ENCODE measurements at places on chromosomes 16 and 17. TPM values are rescaled to one million over a fixed set of nuclear protein-coding genes. Genes with fewer than 3 reads are reported as not detected.

Gene ADAD2
- total RNA-seq, result not detected

Gene DYNLRB2
- not detected for total RNA-seq

Gene SDR42E2
- total RNA-seq, result not detected

Gene PRR29
- total RNA-seq, result not detected

Gene ATPAF2
- total RNA-seq, result 20.2 TPM

Gene SLC16A13
- total RNA-seq, result 35.4 TPM

Gene SLC5A2
- total RNA-seq, result not detected

Gene CA4
- total RNA-seq, result not detected

Gene KRT33A
- total RNA-seq, result not detected

Gene JPH3
- not detected for total RNA-seq

Gene CCL8
- not detected for total RNA-seq

Gene CCL1
- total RNA-seq, result not detected

Gene GP1BA
- not detected for total RNA-seq

Gene CYBA
- 22.8 TPM for total RNA-seq

Gene ENGASE
- 34.9 TPM for total RNA-seq

Gene TNS4
- total RNA-seq, result not detected

Gene CACNG1
- not detected for total RNA-seq

Gene IGFALS
- 91.3 TPM for total RNA-seq

Gene PRSS53
- 2.3 TPM for total RNA-seq

Gene MPP2
- total RNA-seq, result not detected

Gene HOXB1
- not detected for total RNA-seq

Gene CX3CL1
- total RNA-seq, result 11.7 TPM

Gene KRTAP9-6
- total RNA-seq, result not detected

Gene CCDC92B
- not detected for total RNA-seq

Gene CCT6B
- total RNA-seq, result 2.0 TPM

Gene NT5C
- 11.7 TPM for total RNA-seq

Gene SCARF1
- 8.1 TPM for total RNA-seq

Gene HOXB6
- total RNA-seq, result 0.18 TPM

Gene CACNG5
- total RNA-seq, result not detected

Gene PITPNM3
- total RNA-seq, result 0.91 TPM

Gene MIF4GD
- total RNA-seq, result 18.0 TPM

Gene DNAI2
- total RNA-seq, result not detected

Gene NPIPA2
- 2.2 TPM for total RNA-seq

Gene NOG
- not detected for total RNA-seq

Gene ACSM2A
- total RNA-seq, result 470 TPM

Gene CLEC10A
- 2.2 TPM for total RNA-seq

Gene PYY
- not detected for total RNA-seq

Gene DNAH17
- total RNA-seq, result not detected

Gene FOXN1
- total RNA-seq, result not detected

Gene C17orf50
- total RNA-seq, result not detected

Gene TP53TG3
- not detected for total RNA-seq

Gene KCNJ2
- 0.77 TPM for total RNA-seq

Gene MT1E
- total RNA-seq, result 687 TPM

Gene G6PC1
- 505 TPM for total RNA-seq

Gene NOB1
- total RNA-seq, result 15.5 TPM

Gene DUS2
- 8.5 TPM for total RNA-seq

Gene TEKT1
- total RNA-seq, result not detected

Gene MYCBPAP
- not detected for total RNA-seq

Gene HAP1
- 0.07 TPM for total RNA-seq

Gene PKMYT1
- 1.2 TPM for total RNA-seq

Gene CCL16
- 26.5 TPM for total RNA-seq

Gene HOXB5
- total RNA-seq, result 0.24 TPM

All from right lobe of liver (tissue), 6 donors.